ENCODE measurements at places on chromosomes 16 and 17.

DNA sequence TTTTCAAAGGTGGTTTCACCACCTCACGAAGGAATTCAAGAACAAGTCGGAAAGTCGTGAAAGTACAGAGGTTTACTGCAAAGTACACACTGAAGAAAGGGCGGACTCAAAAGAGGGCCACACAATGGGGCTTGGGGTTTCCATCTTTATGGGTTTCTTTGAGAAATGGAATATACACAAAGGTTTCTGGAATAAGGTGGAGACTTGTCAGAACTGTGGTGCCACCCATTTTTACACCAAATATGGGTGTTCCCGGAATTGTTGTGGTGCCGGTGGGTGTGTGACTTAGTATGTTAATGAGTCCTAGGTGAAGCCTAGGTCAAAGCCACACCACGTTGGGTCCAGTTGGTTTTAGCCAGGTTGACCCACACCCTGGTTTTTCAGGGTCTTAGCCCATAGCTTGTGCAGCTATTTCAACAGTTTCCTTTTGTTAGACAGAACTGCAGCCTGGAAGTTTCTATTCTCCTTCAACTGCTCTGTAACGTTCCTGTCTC, 567 bp upstream of the GCSH start:
- no peaks in the 10 kb centered on the region for H3K4me1 ChIP-seq
- H3K27me3 ChIP-seq: no peaks in the 10 kb centered on the region
- no peaks in the 10 kb centered on the region for H3K36me3 ChIP-seq
- H3K27ac ChIP-seq: peak overlapping the region; percentile 24
- DNase-seq: no peak

- H3K4me1 ChIP-seq: peaks cover 4% of the 10 kb centered on the region
- no peak overlapping the region for H3K4me3 ChIP-seq
- DNase-seq: no peak
- H3K36me3 ChIP-seq: peaks cover 72% of the 10 kb centered on the region
Observed at GRCh38 chr17:44059101-44059892, 7.2 kb downstream of the LSM12 start.

DNA sequence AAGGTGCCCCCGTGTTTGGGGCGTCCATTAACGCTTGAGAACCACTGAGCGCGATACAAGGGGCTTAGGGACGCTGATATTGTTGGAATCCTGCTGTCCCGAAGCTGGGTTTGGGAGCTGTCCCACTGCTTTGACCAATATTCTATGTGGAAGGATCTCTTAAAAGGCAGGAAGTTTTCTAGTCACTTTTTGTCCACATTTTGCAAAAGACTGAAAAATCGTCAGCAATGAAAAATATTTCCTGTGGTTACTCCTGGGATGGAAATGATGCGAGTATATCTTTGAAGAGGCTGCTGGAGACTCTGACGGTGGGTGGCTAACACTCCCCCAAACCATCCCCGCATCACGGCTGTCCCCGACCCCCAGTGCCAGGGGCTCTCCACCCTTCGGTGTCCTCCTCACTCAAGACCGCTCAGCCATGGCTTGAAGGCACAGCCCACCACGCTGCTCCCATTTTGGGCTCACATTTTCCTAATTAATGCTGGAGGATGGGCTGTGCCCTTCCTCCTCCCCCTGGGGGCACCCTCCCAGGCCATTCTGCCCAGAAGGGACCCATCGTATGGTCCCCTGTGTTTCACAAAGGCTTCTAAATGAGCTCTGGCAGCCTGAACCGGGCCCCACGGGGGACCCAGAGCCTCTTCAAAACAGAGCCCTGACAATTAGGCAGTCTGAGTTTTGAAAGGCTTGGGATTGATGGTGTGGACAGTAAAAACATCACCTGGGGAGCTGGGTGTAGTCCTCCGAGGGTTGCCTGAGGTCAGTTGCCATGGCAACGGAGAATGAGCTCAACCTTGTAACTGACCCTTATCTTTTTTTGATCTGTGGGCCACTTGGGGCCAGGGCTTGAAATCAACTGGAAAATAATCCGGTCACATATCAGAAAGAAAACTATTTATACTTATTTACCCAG, 158.6 kb downstream of the C16orf78 start:
- DNase-seq: no peak
- peaks cover 5% of the 10 kb centered on the region for H3K4me1 ChIP-seq
- H3K36me3 ChIP-seq: no peaks in the 10 kb centered on the region
- no peaks in the 10 kb centered on the region for H3K27me3 ChIP-seq
- no peak overlapping the region for H3K27ac ChIP-seq

GRCh38 chr17:55582897-55583296, 71.6 kb upstream of the SMIM36 start:
- H3K27me3 ChIP-seq: no peaks in the 10 kb centered on the region
- no peak for DNase-seq
- no peak overlapping the region for H3K4me3 ChIP-seq
- no peaks in the 10 kb centered on the region for H3K36me3 ChIP-seq
- peaks cover 16% of the 10 kb centered on the region for H3K4me1 ChIP-seq

GRCh38 chr17:79065105-79065670, 9.4 kb upstream of the ENGASE start:
- H3K4me1 ChIP-seq: no peaks in the 10 kb centered on the region
- no peak overlapping the region for H3K4me3 ChIP-seq
- H3K27me3 ChIP-seq: no peaks in the 10 kb centered on the region
- no peaks in the 10 kb centered on the region for H3K36me3 ChIP-seq
- peak; percentile 51 for DNase-seq
- no peak overlapping the region for H3K27ac ChIP-seq

- no peaks in the 10 kb centered on the region for H3K27me3 ChIP-seq
- H3K36me3 ChIP-seq: no peaks in the 10 kb centered on the region
- H3K4me1 ChIP-seq: no peaks in the 10 kb centered on the region
- H3K27ac ChIP-seq: no peak overlapping the region
Observed at GRCh38 chr17:65261682-65262636, 124.8 kb downstream of the RGS9 start.
